ENCODE measurements at places on chromosomes 1 and 21. TPM values are rescaled to one million over a fixed set of nuclear protein-coding genes. Genes with fewer than 3 reads are reported as not detected.

DNA sequence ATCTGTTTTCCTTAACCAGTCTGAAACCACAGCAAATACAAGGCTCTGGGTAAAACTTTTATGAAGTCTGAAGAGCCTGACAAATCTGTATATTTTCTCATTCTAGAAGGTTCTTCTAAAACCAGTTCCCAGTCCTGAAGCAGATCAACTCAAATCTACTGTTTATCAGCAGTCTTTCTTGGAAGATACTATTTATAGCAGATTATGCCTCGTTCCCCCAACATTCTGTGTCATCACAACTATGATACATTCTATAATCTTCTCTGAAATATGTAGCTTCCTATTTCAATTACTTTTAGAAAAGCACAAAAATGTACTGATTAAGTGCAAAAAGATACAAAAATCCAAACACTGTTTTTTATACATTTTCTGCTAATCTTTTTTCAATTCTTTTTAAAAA lies 67.5 kb downstream of the NIBAN1 start:
- no peak for DNase-seq

- no peak for DNase-seq
Measured at GRCh38 chr1:206116873-206117150, 376 bp downstream of the AVPR1B start.

DNA sequence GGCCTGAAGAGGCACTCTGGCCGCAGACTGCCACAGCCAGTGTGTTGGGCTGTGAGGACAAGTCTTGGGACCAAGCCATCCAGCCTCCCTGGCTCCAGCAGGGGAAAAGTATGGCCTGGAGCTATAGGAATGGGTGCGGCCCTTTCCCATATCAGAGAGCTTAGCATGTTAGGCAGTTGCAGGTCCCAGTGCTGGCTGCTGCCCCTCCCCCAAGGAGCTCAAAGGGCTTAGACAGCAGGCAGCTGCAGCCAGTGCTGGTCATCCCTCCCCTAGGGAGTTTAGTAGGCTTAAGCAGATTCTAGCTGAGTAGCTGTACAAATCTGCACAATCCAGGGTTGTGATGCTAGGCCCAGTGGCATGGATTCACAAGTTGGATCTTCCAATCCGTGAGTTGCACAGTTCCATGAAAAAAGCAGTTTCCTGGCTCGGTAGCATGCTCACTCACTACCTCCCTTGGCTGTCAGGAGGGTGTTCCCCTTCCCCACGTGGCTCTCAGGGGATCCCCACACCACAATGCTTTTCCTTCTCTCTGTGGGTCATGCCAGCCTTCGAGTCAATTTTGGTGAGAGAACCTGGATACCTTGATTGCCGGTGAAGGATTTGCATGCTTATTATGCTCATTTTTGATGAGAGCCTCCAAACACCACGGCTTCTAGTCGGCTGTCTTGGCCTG lies 1490.8 kb downstream of the BRINP3 start:
- no peak for DNase-seq

DNA sequence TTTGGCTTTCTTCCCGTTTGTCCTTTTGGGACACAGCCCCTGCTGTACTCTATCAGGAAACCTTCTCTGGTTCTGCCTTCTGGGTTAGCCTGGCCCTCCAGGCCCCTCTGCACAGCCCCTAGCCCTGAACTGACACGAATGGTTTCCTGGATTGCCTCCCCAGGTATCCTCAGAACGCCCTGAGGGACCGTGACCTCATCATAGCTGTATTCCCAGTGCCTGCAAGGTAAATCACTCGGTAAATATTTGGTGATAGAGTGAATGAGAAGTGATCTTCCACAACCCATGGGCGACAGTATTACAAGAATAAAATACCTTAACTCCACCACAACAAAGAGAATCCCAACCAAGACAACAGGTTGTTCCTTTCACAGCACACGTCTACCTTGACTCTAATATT lies 637.2 kb downstream of the SMYD3 start:
- DNase-seq: no peak

DNA sequence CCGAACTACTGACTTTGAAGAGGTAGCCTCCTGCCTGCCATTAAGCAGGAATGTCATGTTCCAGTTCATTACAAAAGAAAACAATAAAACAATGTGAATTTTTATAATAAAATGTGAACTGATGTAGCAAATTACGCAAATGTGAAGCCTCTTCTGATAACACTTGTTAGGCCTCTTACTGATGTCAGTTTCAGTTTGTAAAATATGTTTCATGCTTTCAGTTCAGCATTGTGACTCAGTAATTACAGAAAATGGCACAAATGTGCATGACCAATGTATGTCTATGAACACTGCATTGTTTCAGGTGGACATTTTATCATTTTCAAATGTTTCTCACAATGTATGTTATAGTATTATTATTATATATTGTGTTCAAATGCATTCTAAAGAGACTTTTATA lies 159.8 kb upstream of the SGIP1 start:
- no peak for DNase-seq

DNA sequence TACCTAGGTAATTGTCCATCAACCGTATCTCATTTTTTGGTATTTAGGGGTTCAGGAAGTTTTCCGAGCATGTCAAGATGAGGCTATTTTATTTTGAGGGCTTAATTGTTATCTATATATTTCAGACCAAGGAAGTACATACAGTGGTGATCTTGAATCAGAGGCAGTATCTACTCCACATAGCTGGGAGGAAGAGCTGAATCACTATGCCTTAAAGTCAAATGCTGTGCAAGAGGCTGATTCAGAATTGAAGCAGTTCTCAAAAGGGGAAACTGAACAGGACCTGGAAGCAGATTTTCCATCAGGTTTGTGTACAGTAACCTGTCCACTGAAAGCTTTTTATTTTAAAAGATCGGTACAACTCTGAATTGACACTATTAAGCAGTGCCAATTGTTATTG lies 130.2 kb downstream of the ZMYM4 start:
- DNase-seq: no peak

LCA5L gene
- 1.8 TPM for polyA plus RNA-seq

DNAJC6 gene
- polyA plus RNA-seq: 0.56 TPM

Measured in hindlimb muscle (tissue), 1 donor.